ENCODE measurements at places on chromosomes 3 and 15.

- no peak for DNase-seq
These were observed 20.4 kb downstream of the UROC1 start for GRCh38 chr3:126496894-126497850.

DNA sequence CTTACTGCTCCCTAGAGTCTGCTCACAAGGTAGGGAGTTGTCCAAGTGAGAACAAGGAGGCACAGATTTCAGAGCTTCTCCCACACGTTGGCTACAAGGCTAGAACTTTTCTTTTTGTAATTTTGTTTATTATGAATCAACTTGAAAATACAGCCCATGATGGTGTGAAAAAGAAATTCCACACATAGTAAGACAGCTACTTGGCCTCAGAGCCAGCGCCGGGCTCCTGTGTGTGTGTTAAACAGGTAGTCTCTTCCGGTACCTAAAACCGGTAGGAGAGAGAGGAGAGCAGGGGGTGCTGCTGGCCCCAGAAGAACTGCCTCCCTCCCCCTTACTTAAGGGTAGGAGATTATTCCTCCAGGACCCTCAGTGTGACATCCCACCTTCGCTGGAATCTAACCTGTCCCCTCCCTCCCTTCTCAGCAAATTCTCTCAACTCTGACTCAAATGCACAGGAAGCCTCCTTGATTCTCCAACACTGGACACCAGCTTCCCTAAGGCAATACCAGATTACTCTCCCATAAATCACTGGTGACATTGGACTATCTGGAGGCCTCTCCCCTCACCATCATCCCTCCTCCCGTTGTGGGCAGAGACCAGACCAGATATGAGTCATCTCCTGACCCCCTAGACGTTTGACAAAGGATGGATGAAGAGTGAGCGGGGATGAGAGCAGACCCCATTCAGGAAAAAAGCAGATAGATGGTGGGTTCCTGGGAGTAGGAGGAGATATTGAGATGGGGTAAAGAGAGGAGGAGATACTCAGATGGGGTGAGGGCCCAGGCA lies 4.5 kb upstream of the IP6K1 start:
- DNase-seq = no peak

DNA sequence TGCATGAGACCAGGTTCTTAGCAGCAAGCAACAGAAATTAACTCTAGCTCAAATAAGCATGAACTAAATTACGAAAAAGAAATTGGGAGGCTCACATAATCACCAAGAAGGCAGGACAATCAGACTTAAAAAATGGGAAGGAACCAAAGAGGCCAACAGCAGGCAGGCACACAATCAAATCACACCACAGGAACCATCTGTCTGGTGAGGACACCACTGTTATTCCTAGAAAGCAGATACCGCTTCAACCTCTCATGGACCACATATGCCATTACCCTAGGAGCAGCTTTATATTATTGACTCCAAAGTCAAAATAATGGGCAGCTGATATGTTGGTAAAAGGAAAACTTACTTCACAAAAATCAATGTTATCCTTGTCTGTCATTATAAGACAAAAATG lies 51.6 kb downstream of the SUCLG2 start:
- no peak for DNase-seq

DNA sequence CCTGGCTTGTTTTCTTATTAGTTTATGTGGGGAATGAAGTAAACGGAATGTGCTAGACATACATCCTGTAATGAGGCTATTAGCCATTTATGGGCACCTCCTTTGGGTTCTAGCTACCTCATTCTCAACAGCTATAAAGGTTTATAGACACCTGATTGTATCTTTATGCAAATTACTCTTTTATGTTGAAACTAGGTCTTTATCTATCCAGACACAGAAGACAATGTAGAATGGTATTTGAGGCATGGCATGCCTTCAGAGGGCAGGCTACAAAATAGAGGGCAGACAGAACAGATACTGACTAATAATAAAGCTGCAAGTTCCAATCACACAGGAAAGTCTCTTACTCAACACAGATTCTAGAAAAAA lies 27.1 kb downstream of the TBC1D2B start:
- no peak for DNase-seq

DNA sequence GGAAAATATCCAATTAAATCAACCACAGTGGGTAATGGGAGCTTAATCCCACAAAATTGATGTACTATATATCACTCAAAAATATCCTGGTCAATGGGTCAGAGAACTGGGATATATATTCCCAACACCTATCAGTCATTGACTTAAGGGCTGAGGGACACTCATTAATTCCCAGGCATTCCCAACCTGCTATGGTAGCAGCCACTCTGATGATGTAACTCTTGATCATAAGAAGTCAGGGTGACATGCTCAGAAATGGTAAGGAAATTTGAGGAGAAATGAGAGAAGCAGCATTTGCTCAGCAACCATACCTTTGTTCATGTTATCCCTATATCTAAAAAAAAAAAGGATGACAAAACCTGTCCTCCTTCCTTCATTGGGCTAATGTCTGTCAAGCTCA lies 3.1 kb upstream of the PLOD2 start:
- no peak for DNase-seq

DNA sequence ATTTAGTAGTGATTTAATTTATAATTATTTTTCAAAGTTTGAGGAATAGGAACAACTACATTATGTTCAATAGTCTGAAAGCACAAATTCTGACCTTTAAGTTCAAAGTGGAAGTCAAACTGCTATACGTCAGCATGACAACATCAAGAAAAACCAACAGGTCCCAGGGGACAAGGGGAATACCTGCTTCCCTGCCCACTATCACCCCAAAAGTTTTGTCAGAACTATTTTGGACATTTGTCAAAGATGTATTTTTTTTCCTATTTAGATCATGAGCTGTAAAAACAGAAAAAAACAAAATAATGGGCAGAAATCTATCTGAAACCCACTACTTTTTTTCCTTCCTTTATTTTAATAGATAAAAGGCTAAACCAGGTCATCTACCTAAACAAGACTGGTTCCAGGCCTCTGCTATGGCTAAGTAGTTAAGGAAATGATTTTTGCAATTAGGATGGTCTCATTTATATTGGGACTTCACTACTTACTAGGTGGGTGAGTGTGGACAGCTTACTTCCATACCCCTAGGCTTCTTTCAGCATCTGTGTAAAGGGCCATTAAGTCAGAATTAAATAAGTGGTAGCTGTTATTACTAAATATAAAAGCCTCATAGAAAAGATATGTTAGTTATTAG lies 746.3 kb downstream of the FHIT start:
- DNase-seq = no peak
